ENCODE measurements at places on chromosomes 16 and 17.

DNA sequence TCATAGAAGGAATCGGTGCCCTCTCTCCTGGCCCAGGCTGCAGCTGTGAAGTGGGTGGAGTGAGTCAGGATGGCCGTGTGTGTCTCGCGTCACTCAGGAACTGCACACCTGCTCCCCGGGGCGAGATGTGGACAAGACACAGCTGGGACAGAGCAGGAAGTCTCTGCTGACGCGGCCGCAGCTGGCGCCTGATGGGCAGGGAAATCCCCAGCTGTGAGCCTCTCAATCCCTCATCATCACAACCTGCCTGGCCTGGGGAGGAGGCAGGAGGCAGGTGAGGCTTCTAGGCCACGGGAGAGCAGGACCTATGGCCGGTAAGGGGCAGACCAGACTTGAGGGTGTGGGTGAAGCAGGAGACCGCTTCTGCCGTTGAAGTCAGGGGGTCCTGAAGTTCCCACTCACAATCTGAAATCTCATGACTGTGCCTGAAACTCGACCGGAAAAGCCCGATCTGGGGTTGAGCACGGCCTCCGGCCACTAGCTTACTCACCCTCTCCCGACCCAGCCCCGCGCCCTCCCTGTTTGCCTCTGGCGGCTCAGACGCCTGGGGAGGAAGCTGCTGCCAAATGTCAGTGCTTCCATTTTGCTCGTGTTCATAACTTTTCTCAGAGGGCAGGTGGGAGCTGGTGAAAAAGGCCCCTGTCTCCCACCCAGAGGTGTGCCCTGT, 1.1 kb upstream of the TRPV3 start:
- DNase-seq = no peak

DNA sequence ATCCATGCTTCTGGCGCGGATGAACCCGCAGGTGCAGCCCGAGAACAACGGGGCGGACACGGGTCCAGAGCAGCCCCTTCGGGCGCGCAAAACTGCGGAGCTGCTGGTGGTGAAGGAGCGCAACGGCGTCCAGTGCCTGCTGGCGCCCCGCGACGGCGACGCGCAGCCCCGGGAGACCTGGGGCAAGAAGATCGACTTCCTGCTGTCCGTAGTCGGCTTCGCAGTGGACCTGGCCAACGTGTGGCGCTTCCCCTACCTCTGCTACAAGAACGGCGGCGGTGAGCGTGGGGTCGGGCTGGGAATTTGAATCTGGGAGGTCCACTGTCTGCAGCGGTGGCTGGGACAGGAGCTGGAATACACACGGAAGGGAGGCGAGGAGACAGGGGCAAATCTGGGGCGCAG, 904 bp downstream of the SLC6A2 start:
- DNase-seq = no peak

DNA sequence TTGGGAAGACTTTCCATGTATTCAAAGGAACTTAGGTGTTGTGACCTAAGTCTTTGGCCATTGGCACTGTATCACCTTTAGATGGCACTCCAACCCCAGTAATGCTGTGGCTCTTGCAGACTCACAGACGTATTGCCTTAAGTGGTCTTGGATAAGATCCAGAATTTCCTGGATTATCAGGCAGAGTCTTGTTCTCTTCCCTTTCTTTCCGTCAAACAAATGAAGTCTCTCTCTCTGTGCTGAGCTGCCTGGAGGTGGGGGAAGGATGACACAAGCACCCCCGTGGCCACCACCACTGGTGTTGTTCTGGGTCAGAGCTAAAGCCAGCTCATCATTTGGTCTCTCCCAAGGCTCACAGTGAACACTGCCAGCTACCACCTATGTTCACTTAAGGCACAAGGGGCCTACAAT, 789.9 kb upstream of the KIF2B start:
- DNase-seq = peak; percentile 46

- no peak for DNase-seq
Observed at GRCh38 chr16:29668267-29668666, 5.2 kb downstream of the SPN start.

- DNase-seq = no peak
Observed at GRCh38 chr17:33955461-33955860, 299.6 kb upstream of the CCL2 start.
